Astrocyte of the hippocampus (primary cell): ENCODE measurements at places on chromosomes 2 and 18.

GRCh38 chr2:99840831-99841230 is 301.6 kb downstream of the AFF3 start:
- no peak for DNase-seq

- DNase-seq: no peak
Observed at GRCh38 chr2:171819453-171819852, 74.6 kb downstream of the SLC25A12 start.

GRCh38 chr2:102950371-102950946 is 188.6 kb downstream of the TMEM182 start:
- no peak for DNase-seq

GRCh38 chr2:10579876-10580514 is 109.8 kb downstream of the NOL10 start:
- DNase-seq: no peak

- DNase-seq: no peak
Observed at GRCh38 chr2:122080871-122081270, 325.4 kb downstream of the TSN start.

GRCh38 chr2:25545899-25546298 is 127.5 kb downstream of the DTNB start:
- no peak for DNase-seq

GRCh38 chr2:134086594-134087219 is 167.2 kb upstream of the MGAT5 start:
- DNase-seq: no peak

DNA sequence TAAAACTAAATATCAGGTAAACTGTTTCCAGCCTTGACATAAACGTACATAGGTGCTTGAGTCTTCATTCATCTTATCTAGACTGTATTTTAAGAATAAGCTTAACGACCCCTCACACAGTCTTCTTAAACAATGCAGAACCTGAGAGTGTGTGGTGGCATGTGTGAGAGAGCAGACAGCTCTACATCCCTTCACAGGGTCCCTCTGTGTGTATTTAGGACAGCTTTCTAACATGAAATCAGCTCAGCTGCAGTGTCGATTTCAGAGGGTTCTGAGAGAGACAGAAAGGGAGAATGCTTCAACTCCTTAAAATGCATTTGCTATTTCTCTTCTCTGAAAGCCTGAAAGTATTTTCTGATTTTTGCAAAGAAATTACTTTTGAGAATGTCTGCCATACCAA is 185.2 kb downstream of the GRB14 start:
- no peak for DNase-seq

- no peak for DNase-seq
Observed at GRCh38 chr2:118190474-118190873, 102.2 kb downstream of the INSIG2 start.

DNA sequence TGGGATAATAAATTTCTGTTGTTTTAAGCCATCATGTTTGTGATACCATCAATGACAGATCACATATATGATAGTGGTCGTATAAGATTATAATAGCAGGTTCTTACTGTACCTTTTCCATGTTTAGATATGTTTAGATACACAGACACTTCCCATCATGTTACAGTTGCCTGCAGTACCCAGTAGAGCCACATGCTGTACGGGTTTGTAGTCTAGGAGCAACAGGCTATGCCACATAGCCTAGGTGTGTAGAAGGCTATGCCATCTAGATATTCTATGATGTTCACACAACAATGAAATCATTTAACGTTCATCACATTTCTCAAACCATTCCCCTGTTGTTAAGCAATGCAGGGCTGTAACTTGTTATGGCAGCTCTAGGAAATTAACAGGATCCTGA is 132.9 kb upstream of the SH3BP4 start:
- no peak for DNase-seq

- peak; percentile 37 for DNase-seq
Observed at GRCh38 chr2:179981085-179981484, 26.0 kb downstream of the CWC22 start.

- DNase-seq: peak; percentile 50
Observed at GRCh38 chr18:48452861-48453323, 43.7 kb upstream of the ZBTB7C start.

DNA sequence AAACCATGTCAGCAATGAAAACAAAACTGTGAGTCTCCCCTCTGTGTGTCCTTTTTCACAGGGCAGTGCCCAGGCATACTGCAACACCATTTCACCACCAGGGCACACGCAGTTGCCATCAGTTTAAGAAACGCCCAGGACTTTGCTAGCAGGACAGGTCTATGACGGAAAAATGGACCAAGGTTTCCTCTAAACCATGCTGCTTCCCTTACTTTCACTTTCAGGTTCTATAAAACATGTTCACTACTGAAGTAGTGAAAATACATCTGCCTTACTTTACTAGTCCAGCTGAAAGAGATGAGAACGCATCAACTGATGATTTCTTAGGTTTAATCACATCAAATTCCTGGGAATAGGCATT is 110.5 kb downstream of the TCF4 start:
- peak; percentile 50 for DNase-seq

- peak; percentile 5 for DNase-seq
Observed at GRCh38 chr18:26322890-26323653, 96.8 kb downstream of the TAF4B start.

DNA sequence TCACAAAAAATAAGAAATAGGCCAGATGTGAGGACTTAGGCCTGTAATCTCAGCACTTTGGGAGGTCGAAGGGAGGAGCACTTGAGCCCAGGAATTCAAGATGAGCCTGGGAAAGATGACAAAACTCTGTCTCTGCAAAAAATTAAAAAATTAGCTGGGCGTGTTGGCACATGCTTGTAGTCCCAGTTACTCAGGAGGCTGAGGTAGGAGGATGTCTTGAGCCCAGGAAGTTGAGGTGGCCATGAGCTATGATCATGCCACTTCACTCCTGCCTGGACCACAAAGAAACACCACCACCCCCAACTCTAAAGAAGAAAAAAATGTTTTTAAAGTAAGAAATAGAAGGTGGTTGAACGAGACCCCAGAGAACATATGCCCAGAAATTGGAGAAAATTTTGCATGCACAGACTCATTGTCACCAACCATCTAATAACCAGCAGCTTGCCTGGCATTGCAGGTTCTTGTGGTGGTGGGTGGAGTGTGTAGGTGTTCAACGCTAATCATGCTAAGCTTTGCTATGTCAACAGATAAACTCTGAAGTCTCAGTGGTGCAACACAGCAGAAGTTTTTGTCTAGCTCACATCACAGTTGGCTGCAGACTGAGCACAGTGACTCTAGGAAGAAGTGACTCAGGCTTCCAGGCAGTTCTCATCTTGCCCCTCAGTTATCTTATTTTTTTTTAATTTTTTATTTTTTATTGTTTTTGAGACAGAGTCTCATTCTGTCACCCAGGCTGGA is 18.6 kb downstream of the ARL4C start:
- DNase-seq: no peak

- DNase-seq: no peak
Observed at GRCh38 chr2:149087751-149088150, 49.3 kb downstream of the LYPD6B start.

DNA sequence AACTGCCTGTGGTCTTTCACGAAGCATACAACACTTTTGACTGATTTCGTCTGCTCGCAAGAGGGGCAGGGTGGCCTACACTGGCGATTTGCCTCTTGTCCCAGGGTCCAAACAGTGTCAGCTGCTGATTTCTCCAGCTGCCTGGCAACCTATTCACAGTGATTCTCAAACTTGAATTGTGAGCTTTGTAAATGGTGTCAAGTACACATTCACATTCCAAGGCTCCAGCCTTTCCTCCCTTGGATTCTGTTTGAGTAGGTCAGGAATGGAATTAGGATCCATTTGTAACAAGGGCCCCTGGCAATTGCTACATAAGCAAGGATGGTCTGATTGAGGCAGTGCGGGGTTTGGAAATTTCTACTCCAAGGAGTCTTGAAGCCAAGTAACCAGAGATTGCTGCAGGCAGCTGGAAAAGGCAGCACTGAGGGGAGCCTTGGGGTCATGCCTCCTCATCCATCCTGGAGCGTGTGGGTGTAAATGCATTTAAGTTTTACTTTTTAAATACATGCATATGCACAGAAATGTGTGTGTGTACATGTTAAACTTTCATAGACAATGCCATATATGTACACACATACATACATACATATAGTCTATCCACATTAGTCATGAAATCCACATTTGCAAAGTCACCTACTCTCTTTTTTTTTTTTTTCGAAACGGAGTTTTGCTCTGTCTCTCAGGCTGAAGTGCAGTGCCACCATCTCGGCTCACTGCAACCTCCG is 86.8 kb upstream of the UXS1 start:
- no peak for DNase-seq

DNA sequence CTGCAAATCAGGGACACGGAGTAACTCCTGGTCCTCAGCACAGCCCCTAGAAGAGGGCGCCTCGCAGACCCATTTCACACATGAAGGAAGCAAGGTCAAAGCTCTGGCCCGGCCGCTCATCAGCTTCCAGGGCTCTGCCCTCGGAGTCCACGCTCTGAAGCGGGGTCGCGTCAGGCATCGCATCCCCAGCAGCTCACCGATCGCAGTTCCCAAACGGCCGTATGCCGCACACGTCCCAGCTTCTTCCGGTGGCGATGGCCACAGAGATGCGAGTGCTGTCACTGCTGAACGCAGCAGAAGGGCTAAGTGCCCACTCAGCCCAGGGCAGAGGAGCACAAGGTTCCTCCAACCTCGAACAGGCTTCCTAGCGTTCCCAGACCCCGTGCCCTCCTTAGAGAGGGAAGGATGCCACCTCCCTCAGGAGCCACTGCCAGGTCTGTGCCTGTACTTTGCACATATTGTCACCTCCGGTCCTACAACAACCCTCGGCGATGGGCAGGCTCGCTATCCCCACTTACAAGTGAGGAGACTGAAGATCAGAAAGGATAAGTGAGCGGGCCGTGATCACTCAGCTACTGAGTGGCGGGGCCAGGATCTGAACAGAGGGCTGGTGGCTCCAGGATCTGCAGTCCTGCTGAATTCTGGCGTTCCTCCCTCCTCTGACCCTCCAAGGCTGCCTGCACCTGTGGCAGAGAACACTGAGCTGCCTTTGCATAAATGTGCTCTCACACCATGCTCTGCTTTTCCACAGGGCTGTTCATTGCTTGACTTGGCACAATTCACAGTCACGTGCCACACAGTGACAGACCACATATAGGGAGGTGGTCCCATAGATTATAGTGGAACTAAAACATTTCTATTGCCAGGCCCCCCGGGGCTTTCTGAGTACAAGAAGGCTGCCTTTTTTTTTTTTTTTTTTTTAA is 71.4 kb downstream of the COPS8 start:
- DNase-seq: peak; percentile 70

DNA sequence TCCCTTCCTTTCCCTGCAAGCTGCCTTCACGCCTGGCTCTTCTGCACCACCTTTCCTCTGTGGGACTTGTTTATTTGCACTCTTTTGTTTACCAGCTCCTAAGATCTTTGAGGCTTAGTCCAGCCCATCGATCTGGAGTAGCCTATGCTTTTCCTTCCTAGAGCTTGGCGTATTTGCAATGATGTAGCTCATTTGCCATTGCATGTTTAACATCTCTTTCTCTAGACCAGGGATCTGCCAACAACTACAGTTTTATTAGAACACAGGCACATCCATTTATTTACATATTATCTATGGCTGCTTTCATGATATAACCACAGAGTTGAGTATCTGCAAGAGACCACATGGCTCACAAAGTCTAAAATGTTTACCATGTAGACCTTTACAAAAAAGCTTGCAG is 150.4 kb downstream of the RAPGEF4 start:
- DNase-seq: no peak

DNA sequence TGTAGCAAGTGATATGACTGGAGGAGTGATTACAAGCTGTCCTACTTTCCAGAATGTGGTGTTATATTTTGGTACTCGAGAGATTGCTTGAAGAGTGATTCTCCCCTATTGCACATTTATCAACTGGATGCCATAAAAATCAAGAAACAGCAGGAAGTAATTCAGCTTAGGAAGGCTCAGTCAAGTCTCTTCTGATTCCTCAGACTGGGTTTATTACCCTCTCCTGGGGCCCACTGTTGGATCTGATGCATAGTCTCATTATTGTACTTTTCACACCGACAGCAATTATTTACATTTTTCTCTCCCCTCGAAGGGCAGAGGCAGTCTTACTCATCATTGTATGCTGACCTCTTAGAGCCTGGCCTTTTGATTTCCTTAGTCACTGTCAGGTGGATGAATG is 9.3 kb downstream of the NOSTRIN start:
- no peak for DNase-seq

- peak; percentile 33 for DNase-seq
Observed at GRCh38 chr2:155965415-155966063, 367.0 kb downstream of the NR4A2 start.

DNA sequence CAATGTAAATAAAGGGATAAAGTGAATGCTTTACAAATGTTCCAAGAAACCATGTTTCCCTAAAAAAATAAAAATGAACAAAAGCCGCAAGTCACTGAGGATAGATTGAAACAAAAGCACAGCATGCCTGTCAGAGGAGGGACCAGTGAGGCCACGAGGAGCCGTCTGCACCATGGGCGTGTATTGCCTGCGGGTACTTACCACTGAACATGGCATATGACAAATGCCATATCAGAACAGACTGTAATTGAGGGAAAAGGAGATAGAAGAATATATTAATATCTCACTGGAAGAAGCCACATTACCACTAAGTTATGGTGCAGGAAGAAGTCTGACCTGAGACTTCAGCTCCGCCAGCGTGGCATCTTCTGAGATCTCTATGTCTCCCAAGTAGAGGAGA is 75.8 kb downstream of the USP40 start:
- DNase-seq: no peak

DNA sequence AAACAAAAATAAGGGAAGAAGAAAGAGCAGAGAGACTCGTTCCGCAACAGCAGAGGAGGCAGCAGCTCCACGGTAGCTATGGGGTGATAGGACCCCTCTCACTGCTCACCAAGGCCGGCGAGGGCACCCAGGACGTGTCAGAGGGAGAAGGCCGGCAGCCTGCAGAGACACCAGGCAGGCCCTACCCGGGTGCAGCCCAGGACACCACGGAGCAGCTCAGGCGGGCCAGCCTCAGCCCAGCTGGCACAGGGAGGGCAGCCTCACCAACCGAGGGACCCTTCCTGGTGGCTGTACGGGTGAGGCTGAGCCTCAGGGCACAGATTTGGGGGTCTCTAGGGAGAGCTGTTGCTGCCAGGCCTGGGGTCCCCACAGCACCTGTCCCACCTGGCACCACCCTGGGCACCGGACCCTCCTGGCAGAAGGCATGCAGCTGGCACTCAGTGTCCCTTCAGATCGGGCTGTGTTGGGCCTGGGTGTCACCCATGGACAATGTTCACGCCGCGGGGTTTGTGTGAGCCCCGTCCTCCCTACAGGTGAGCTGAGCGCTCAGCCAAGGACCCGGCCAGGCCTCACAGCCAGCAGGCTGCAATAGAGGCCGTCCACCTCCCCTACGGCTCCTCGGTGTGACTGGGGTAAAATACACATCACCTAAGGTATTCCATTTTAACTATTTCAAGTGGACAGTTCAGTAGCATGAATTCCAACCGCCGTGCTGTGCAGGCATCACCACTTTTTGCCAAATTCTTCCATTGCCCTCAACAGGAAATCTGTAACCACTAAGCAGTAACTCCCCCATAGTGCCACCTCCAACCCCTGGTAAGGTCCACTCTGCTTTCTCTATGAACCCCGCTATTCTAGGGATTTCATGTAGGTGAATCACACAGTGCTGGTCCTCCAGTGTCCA is 21.6 kb downstream of the KCNG2 start:
- DNase-seq: no peak
